Fibroblast of pulmonary artery (primary cell): ENCODE measurements at places on chromosomes 6 and 20.

- no peak for DNase-seq
These were observed 22.1 kb downstream of the SLC35A1 start for GRCh38 chr6:87494761-87495422.

DNA sequence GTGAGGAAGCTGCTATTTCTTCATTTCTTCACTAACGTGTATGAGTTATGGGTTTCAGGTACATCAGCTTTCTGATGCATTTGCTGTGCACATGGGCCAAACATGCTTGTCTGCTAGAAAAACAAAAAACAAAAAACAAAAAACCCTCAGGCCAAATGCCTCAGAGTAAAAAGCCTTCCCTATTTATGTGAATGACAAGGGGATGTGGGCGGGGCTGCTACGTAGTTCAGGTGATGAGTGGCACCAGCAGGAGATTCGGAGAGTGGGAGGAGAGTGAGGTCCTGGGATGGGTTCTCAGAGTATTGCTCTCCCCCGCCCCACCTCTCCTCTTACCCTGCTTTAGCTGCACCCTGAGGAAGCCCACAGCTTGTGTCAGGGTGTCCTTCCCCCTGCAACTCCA is 596.8 kb upstream of the JAG1 start:
- no peak for DNase-seq

GRCh38 chr6:2766767-2767656 is 1.8 kb downstream of the WRNIP1 start:
- peak; percentile 33 for DNase-seq

GRCh38 chr6:2432292-2432691 is 186.9 kb upstream of the GMDS start:
- DNase-seq, result peak; percentile 72

GRCh38 chr20:46126440-46127056 is 8.4 kb downstream of the CD40 start:
- DNase-seq, result no peak
